Fibroblast of skin of right biceps (primary cell): ENCODE measurements at places on chromosomes 11 and 22.

- peak; percentile 20 for DNase-seq
These were observed 454 bp upstream of the OTUB1 start for GRCh38 chr11:63985812-63986155.

DNA sequence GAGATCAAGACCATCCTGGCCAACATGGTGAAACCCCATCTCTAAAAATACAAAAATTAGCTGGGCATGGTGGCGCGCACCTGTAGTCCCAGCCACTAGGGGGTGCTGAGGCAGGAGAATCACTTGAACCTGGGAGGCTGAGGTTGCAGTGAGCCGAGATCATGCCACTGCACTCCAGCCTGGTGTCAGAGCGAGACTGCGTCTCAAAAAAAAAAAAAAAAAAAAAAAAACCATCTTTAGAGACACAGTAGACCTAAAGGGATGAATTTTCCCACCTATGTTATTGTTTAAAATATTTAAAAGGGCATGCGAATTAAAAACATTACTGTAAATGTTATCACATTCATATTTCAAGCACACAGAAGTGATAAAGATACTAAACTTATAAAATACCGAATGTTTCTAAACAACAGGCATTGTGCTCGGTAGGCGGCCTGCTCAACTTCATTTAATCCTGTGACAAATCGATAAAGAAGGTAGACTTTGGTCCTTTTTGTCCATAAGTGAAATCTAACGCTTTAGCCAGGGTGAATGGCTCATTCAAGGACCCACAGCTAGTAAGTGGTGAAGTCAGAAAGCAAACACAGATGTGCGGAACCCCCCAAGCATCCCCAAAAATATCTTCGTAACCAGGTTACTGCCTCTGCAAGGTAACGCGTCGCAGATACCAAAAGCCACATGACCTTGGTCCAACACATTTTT, 16.1 kb downstream of the NCAPD3 start:
- DNase-seq = peak; percentile 17

GRCh38 chr11:206526-207207, 532 bp downstream of the BET1L start:
- peak; percentile 17 for DNase-seq

GRCh38 chr11:15818132-15818842, 538.1 kb downstream of the SOX6 start:
- no peak for DNase-seq

GRCh38 chr11:36229091-36229705, 60.0 kb downstream of the COMMD9 start:
- DNase-seq = no peak

GRCh38 chr11:101931692-101932091, 15.4 kb upstream of the ANGPTL5 start:
- no peak for DNase-seq

DNA sequence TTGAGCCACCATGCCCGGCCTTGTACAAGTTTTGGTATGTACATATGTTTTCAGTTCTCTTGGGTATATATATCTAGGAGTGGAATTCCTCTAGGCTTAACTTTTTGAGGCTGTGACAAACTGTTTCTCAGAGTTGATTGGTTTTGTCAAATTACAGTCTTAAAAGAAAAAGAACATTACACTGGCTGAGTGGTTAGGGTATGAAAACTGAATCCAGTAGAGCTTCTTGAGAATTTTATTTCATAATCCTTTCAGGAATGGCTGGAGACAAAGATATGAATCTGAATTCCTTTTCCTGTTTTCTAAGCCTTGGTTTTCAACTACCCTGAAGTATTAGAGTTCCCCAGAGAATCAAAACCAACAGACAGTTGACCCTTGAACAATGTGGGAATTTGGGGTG, 6.5 kb downstream of the METTL15 start:
- no peak for DNase-seq

DNA sequence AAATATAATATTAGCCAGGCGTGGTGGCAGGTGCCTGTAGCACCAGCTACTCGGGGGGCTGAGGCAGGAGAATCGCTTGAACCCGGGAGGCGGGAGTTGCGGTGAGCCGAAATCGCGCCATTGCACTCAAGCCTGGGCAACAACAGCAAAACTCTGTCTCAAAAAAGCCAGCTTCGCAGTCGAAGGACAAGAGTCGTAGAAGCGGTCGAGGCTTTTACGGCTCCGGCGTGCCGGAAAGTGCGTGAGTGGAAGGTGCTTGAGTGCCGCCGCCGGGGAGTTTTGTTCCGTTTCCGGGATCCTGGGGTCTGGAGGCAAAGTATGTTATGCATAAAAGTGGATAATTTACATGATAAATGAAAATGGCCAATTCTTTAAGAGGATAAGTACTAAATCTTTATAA, 43.6 kb downstream of the SYN3 start:
- DNase-seq = no peak

- DNase-seq = no peak
These were observed 32.8 kb downstream of the PARVG start for GRCh38 chr22:44213489-44214043.

DNA sequence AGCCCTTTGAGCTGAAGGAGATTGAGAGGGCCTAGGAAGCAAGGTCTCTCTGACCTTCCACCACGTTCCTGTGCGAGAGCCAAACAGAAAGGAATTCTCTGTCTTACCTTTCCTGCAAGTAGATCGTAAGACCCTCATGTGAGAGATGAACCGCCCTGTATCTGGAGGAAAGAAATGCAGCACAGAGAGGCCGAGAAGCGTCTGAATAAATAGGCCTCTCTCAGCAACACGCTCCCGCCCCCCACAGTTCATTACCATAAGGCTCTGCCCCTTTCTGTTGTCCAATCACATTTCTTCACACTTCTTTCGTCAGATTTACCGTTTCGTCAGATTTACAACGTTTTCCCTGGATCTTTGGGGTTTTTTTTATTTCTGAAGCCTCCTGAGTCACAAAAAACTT, 90.3 kb downstream of the BLID start:
- peak; percentile 23 for DNase-seq

- DNase-seq = peak; percentile 4
These were observed 184.2 kb upstream of the LUZP2 start for GRCh38 chr11:24312464-24313238.

- DNase-seq = peak; percentile 31
These were observed 15.4 kb downstream of the FAM181B start for GRCh38 chr11:82718307-82718706.

DNA sequence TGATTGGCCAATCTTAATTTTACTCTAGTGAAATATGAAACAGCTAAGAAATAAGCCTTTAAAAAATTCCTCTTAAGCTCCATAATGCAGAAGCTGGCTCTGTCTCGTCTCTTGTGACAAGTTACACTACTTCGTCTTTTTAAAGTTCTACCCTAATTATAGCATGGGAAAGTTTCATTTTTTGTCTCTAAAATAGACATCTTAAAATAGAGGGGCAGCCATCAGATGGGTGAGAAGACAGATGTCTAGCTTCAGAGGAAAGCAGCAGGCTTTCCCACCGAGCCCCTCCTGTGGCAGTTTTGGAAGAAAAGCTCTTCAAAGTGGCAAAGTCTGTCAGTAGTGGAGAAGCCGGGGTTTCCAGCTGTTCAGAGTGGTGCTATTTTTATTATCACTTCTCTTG, 39.5 kb downstream of the XRRA1 start:
- no peak for DNase-seq

GRCh38 chr11:94175535-94175934, 46.9 kb downstream of the PANX1 start:
- peak; percentile 93 for DNase-seq

- no peak for DNase-seq
These were observed 16.2 kb downstream of the ATM start for GRCh38 chr11:108239076-108239475.

- no peak for DNase-seq
These were observed 3.0 kb upstream of the CCDC117 start for GRCh38 chr22:28769394-28770085.

GRCh38 chr11:30270671-30271070, 39.9 kb downstream of the FSHB start:
- DNase-seq = no peak

- DNase-seq = peak; percentile 6
These were observed 20.7 kb downstream of the PDHX start for GRCh38 chr11:34936945-34937629.

DNA sequence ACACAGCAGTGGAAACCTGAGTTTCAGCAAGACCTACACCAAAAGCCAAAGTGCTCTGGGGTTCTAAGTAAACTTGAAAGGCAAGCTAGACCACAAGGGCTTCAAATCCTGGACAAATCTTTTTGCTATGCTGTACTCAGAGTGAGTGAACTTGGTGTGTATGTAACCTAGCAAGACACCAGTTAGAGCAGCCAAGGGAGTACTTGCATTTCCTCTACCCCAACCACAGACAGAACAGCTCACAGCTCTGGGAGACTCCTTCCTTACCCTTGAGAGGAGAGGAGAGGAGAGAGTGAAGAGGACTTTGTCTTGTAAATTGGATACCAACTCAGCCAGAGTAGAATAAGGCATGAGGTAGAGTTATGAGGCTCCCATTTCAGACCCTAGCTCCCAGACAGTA, 71.4 kb downstream of the CTSC start:
- DNase-seq = no peak

DNA sequence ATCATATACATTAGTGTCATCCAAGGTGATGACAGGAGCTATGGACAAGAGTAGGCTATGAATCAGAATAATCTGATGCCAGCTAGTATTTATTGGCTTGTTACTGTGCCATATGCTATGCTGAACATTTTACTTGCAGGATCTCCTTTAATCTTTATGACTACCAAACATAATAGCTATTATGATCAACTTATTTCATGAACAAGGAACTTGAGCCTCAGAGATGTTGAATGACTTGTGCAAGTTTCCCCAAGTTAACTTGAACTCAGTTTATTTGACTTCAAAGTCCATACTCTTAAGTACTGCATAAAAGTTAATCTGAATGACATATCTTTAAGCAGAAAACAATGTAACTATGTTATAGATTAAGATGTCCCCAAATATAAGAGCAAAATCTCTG, 178.8 kb upstream of the ARHGAP20 start:
- no peak for DNase-seq

- no peak for DNase-seq
These were observed 1941.0 kb upstream of the RAG2 start for GRCh38 chr11:38538866-38539680.

- DNase-seq = no peak
These were observed 4.2 kb downstream of the LMO1 start for GRCh38 chr11:8259306-8259959.

- no peak for DNase-seq
These were observed 29.8 kb upstream of the ASPHD2 start for GRCh38 chr22:26399289-26399688.

DNA sequence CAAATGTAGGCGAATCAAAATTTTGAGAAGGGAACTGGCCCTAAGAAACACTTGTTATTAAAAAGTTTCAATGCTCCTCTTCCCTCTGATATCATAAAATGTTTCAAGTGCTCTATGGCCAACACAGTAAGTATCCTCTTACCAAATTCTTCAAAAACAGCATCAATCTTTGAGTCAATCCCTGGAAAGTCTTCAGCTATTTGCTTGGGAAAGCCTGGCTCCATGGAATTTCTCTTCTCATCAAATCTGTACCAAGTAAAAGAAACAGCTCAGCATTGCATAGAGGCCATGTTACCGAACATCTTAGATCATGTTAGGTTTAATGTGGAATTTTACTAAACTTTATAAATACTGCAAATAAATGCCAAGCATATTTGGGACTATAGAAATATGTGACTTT, 6.3 kb downstream of the MMP3 start:
- DNase-seq = peak; percentile 63

- DNase-seq = no peak
These were observed 3.7 kb downstream of the ALX4 start for GRCh38 chr11:44306052-44306917.

DNA sequence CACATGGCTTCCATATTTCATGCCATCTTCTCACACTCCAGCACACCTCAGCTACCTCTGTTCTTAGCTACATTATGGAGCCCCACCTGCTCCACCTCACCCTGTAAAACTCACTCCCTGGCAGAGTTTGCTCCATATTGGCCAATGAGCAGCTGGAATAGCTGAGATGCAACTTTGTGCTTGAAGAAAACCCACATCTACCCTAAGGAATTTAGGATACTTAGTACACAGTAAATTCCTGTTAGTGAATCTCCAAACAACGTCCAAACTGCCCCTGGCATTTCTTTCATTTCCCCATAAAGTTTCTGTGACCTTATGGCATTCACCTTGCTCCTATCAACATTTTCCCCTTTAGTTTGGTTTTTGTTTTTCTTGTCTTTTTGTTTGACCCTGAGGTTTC, 2.2 kb upstream of the VWCE start:
- DNase-seq = peak; percentile 31

DNA sequence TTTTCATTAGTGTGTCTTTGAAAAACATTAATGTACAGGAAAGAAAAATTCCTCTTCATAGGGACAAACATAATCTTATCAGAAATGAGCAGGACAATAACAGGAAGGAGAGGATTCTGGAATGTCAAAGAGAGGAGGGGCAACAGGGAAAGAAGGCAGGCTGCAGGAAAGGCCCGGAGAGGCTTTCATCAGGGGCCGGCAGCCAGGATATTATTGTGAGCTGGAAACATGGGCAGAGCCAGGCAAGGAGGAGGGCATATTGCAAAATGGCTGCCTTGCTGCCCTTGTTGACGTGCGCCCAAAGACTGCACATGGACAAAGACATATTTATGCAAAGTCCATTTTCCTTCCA, 433.7 kb downstream of the ETS1 start:
- no peak for DNase-seq

DNA sequence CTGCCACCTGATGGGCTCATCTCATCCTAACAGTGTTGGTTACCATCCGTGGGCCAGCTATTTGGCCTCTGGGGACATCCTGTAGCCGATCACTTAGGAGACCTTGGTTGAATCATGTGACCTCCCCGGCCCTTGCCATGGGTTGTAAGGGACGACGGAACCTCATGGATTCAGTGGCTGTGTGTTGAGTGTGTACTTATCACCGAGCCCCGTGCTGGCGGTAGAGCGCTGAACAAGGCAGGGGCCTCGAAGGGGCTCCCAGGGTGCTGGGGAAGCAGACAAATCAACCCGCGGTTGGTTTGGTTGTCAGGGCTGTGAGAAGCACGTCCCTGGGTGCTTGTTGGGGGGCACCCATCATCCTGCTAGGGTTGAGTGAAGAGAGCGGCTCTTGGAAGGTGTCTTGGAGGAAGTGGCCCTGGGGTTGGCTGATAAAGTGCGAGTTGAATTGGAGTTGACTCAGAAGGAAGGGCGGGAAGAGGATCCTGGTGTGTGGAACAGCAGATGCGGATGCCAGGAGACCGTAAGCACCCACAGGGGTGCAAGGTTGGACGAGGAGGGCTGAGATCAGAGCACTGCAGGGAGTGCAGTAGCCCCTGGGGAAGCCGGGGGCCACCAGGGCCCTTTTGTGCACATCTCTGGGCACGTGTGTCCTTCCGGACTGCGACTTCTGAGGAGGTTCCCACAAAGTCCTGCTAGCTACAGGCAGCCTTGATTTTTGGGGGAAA, 53.6 kb downstream of the MPPED1 start:
- DNase-seq = no peak

- DNase-seq = no peak
These were observed 927.7 kb downstream of the TBC1D22A start for GRCh38 chr22:47690166-47690565.

DNA sequence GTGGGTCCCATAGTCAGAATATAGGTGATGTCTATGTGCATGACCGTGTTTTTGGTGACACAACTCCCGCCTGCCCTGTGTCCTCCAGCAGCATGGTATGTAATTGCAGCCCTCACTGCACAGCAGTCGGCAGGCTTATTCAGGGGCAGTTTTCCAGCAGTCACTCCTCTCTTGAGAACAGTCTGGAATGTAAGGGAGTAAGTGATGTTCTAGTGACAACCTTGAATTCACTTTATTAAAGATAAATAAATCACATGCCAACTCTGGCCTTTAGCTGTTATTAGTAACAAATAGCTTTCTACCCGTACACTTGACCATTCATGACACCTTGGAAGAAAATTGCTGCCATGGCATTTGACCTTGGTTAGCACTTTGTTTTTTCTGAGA, 27.9 kb downstream of the ZNRF3 start:
- no peak for DNase-seq

- no peak for DNase-seq
These were observed 95.5 kb downstream of the SPATA19 start for GRCh38 chr11:133749841-133750240.
